ENCODE measurements at places on chromosomes 16 and 17.

- DNase-seq: no peak
Observed at GRCh38 chr16:50525716-50526115, 22.5 kb upstream of the NKD1 start.

GRCh38 chr17:8038954-8039610 is at the start of gene ALOX15B:
TSS of gene ALOX15B (plus strand) at chr17:8039059. CDS start at chr17:8039156, 97 bp downstream.
- DNase-seq: no peak

DNA sequence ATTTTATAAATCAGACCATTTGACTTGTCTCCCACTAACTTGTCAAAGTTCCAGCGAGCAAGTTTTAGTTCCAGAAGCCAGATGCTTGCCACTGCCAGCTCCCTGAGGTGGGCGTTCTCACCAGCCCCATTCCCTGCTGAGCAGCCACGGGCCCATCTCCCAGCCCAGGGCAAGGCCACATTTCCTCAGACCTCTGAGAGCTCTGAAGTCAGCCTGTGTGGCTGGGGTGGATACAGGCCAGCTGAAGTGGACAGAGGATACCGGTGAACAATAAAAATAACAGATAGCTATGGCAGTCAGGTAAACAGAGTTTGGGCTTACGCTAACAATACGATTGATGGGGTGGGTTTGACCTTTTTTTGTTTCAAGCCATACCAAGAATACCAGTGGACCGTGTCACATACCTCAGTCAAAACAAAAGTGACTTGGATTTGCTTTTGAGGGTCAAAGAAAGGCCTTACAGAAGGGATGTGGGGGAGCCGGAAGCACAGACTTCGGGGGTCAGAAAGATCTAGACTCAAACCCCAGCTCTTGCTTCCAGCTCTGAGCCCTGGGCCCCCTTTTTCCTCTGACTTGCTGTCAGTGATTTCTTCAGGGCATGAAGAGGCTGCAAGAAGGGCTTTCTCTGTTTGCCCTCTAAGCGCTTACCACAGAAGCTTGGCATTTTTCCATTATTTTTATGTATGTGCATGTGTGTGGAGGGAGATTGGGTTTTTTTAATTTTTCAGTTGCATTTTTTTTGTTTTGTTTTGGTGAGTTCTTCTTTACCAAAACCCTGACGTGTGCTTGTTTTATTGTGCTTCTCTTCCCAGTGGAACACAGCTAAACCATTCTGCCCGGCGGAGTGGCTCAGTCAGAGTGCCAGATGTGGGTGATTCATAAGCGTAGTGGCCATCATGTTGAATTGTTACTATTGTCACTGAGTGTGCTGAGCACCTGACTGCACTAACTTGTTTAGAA is 109.9 kb downstream of the GNAO1 start:
- DNase-seq: no peak

DNA sequence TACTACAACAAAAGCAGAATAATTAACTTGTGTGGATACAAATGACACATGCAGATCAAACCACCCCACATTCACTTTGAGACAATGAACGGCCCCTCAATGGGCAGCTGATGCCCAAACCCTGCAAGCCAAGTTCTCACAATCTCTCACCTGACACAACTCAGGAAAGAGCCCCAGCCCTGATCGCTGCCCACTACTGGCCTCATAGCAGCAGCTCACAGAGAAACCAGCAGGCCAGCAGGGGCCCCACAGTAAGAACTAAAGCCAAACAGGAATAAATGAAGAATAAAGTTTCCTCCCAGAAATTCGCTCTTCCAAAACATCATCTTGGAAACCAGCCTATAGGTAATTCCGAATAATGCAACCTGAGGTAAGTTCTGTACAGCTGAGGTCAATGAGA is 7.7 kb downstream of the AKTIP start:
- DNase-seq: no peak

DNA sequence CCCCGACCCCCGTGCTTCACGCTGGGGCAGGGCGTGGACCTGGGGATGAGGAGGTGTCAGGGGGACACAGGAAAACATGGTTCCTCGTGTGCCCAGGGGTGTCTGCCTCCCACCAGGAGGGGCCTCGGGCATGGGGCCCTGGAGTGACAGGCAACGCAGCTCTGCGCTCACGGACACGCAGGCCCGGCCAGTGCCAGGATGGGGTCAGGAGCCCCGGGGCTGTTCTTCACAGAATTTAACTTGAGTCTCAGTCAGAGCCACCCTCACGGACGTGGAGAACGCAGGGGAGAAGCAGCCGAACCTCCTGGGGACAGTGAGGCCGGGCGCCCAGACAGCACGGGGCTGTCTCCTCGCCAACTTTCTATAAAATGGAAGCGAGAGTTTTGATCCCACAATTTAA is 16.7 kb downstream of the UNKL start:
- no peak for DNase-seq

- DNase-seq: no peak
Observed at GRCh38 chr17:40915199-40915661, 22.2 kb downstream of the KRT23 start.

All from left renal cortex interstitium (tissue), 4 donors.